ENCODE measurements at places on chromosomes 2 and 18.
A peak's percentile ranks its signal among the peaks of the same experiment; 100 is the strongest.

- DNase-seq: no peak
These were observed 420.3 kb upstream of the CHAC2 start for GRCh38 chr2:53347269-53347668.

DNA sequence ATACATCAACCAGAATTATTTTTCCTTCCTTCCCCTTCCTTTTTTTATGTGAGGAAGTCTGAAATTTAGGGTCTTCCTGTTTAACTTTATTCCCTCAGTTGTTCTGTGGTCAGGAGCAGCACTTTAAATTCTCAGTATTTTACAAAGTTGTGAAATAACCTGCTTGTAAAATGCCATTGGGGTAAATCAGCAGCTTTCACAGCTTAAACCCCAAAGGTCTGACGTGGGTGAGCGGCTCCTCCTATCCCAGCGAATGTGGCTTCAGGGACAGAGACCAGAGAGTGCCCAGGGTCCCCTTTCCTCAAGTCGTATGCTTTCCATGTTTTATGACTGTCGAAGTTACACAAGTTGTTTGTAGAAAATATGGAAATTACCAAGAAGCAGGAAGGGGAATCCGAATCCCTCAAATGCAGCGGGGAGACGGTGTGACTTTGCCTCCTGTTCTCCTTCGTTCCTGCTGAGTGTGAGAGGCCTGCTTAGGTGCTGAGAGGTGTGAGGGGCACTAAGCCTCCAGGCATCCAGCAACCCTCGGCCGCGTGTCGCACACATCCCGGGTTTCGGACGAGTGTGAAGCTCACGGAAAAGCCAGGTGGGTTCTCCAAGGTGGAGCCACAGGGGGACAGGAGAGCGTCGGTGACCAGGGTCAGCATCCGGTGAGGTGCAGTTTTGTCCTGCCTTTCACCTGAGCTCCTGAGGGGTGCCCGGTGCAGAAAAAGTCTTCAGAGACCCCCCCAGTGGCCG is 10.8 kb upstream of the KCNG2 start:
- no peak for DNase-seq

DNA sequence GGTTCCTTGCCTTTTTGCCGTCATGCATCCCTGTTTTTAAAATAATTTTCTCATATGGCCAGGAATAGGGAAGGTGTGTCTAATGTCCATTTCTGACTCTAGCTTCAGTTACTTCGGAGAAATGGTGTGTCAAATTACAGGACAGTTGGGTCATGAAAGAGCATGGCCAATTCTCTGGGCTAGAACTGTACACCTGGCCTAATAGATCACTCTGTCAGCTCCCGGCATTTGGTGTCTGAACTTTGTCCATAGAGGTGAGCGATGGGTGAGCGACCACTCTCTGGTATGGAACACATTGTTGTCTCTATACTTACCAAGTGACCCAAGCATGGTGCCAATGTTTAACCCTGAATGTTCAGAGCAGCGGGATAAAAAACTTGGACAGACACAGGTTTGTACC is 38.3 kb upstream of the ASB18 start:
- no peak for DNase-seq

DNA sequence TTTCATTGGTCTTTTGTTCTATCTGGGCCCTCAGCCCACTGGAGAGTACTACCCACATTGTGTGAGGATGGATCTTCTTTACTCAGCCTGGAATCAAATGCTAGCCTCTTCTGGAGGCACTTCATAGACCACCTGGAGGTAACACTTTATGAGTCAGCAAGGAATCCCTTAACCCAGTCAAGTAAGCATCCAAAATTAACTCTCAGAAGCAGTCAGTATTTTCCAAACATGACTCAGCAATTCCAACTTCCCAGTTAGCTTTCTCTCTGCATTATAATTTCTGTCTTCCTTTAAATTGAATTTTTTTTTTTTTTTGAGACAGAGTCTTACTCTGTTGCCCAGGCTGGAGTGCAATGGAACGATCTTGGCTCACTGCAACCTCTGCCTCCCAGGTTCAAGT is 142.7 kb downstream of the ACKR3 start:
- DNase-seq: no peak

GRCh38 chr18:9575558-9575957 is 38.8 kb downstream of the PPP4R1 start:
- peak; percentile 13 for DNase-seq

DNA sequence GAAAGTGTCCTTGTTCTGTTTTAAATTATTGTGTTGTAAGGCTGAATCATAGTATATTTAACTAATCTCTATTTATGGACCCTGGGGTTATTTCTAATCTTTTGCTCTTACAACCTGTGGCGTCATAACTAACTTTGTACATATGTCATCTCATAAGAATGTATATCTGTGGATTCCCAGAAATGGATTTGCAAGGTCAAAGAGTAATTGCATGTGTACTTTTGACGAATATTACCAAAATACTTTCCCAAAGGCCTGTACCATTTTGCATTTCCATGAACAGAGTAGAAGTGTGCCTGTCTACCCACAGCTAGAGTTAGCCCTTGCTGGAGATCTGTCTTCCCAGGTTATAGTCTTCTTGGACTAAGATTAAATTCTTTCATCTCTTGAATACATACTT is 42.8 kb downstream of the SEMA4F start:
- DNase-seq: no peak

DNA sequence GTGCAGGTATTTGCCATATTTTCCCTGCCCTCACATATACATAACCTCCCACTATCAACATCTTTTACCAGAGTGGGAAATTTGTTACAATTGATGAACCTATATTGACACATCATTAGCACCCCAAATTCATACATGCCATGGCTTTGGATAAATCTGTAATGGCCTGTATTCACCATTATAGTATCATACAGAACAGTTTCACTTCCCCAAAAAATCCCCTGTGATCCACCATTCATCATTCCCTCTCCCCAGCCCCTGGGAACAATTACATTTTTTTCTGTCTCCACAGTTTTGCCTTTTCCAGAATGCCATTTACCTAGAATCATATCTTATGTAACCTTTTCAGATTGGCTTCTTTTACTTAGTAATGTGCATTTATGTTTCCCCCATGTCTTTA is 494.5 kb downstream of the RNF144A start:
- DNase-seq: no peak

GRCh38 chr2:216165711-216166110 is 56.6 kb downstream of the XRCC5 start:
- no peak for DNase-seq

DNA sequence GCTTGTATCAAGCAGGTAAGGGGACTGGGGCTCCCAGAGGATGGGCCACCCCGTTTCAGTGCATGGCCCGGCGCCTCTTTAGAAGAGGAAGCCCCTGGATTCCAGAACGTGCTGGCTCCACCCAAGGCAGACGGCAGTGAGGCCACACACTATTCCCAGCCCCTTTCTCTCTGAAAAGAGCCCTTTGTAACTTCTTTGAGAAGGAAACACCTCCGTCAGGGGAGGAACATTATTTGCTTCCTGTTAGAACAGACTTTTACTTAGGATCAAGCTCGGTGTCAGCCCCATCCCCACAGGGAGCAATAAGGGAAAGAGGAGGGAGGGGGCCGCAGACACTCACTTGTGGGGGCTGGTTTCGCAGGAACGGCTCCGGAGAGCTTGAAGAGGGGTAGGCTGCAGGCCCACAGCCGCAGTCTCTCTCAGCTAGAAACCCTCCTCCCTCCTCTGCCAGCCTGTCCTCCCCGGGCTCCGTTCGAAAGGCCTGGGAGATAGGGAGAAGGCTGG is 49.6 kb upstream of the RMDN2 start:
- no peak for DNase-seq

GRCh38 chr2:40466935-40467572 is 15.2 kb upstream of the SLC8A1 start:
- DNase-seq: no peak
